Astrocyte of the cerebellum (primary cell): ENCODE measurements at places on chromosomes 1 and 21.

DNA sequence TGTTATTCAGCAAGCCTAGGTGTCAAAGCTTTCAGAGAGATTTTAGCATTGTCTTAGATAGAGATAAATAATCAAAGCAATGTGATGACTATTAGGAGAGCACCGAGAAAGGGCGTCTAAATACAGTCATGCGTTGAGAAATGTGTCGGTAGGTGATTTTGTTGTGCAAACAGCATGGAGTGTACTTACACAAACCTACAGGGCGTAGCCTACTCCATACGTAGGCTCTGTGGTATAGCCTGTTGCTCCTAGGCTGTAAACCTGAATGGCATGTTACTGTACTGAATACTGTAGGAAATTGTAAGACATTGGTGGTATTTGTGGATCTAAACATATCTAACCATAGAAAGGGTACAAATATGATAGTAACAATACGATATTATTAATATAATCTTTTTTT is 31.8 kb downstream of the KIF1B start:
- DNase-seq, result no peak

GRCh38 chr1:2946291-2946690 is 75.0 kb upstream of the ACTRT2 start:
- DNase-seq, result no peak

DNA sequence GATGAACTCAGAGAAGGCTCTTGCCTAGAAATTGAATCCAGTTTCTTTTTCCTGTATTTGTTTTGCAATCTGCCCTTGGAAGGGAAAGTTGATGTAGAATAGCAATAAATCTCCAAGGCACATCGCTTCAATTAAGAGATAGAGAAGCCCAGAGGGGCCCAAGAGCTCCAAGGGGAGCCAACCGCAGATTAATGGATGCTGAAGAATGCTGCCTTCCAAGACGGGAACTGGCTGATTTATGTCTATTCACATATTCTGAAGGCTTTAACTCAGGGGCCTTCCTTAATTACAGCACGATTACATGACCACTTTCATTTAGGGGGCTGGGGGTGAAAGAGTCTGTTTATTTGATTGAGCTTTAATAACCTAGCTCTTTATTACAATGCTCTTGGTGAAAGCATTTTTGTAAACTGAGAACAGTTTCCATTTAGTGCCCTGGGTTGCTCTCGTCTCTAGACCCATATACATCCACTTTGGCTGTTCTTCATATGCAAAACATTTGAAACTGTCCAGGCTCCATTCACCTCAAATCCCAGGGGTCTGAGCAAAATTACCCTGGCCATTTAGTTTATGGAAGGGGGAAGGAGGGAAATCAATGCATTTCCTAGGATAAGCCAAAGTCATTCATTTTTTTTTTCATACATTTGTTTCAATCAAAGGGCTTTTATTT is 87.4 kb upstream of the CLDN14 start:
- DNase-seq, result no peak

DNA sequence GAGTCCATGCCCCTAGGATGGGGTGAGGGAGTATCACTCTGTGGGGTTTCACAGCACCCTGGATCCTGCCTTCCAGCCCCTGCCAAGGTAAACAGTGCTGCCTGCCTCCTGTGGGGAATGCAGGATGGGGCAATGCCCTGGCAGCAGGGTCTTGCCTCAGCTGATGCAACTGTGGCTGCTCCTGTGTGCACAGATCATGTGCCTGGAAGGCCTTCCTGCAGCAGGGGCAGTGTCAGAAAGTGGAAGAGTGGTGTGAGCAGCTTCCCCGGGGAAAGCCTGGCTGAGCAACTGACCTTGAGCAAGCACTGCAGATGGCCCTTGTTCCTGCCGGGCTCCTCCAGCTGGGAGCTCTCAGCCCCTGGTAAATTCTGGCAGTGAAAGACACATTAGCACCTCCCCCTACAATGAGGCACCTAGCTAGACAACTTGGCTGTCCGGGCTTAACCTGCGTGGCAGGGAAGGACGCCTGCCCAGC is 9.9 kb downstream of the TOR3A start:
- no peak for DNase-seq

- DNase-seq, result no peak
Observed at GRCh38 chr1:232327269-232327668, 302.7 kb downstream of the SIPA1L2 start.

DNA sequence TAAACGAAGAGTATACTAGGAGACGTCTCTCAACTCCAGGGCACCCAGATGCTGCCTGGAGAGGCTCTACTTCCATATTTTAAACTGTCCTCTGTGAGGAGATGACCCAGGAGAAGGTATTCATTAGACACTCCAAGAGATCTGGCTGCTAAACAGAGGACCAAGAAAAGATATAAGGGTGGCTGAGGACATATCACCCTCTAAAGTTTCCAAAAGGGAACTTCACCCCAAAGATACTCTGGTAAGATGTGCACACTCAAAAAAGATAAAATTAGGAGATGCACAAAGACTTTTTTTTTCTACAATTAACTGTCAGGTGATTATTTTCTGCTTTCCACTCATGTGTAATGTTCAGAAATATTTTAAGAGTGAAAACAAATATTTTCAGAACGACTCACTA is 1.4 kb downstream of the ZNF670 start:
- DNase-seq, result no peak
